ENCODE measurements at places on chromosomes 6 and 20.
A peak's percentile ranks its signal among the peaks of the same experiment; 100 is the strongest.

GRCh38 chr6:53066874-53067706, 1.9 kb downstream of the FBXO9 start:
- DNase-seq, result no peak

DNA sequence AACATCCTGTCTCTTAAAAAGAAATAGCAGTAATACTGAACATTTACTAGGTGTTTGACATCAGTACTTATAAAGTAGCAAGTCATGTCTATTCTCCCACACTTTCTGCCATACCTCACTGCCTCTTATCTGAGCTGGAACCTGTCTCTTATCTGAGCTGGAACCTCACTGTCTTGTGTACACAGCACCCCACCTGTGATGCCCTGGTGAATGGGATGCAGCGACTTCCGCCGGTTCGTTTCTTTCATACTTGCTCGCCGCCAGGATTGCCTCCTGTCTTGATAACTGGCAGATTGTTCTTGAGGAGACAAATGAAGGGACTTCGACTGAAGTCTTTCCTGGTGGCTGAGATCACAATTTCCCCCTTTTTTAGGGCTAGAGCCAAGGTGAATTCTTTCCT, 2.9 kb downstream of the DSN1 start:
- DNase-seq, result no peak

DNA sequence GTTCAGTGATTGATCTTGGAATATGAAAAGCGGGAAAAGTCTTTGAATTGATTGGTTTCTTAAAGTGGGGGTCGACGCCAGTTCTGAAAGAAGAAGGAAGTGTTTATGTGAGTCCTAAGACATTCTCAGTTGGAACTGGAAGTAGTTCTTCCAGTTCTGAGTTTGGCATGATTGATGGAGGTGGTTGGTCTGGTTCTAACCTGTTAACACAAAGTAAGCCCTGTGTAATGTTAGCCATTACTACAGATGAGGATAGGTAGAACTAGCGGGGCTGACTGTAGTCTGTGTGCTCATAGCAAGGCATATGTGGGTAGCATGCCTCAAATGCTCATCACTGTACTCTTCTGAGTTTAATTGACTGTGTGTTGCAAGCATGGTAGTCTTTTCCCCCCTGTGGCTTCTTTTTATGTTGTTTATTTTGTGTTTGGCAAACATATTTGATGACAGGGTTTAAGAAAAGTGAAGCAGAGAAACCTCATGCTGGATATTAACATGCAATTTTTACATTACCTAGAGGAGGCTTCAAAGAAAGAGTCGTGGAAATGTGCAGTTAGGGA, 24.9 kb downstream of the CITED2 start:
- DNase-seq, result no peak

DNA sequence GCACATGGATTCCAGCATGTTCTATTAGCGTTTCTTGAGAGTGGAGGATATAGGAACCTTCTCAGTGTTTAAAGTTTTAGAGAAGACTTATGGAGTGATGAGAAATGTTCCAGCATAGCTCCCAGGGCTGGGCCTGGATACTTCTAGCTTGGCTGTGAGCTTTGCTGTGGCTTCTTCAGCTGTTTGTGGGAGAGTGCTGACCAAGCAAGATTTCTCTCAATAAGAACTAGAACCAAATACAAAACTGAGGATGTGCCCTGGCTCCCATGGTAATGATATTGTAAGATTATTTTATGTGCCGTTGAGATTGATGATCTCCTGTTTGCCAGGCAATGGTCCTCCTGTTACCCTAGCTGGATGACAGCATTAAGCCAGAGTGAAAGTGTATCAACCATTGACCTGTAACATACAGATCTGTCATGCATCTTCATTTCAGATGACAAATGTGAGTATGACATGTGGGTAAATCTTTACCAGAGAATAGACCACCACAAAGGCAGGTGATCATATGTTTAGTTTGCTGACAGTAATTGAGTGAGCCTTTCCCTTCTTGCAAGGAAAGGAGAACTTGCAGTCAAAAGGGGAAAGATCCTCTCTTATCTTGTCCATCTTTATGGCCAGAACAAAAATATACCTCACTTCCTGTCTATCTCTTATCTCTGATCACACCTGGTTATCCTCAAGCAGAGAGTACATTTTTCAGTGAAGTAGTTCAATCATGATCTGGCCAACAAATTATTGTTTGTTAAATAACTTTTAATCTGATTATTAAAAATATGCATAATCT, 180.1 kb downstream of the SLC24A3 start:
- DNase-seq, result no peak

DNA sequence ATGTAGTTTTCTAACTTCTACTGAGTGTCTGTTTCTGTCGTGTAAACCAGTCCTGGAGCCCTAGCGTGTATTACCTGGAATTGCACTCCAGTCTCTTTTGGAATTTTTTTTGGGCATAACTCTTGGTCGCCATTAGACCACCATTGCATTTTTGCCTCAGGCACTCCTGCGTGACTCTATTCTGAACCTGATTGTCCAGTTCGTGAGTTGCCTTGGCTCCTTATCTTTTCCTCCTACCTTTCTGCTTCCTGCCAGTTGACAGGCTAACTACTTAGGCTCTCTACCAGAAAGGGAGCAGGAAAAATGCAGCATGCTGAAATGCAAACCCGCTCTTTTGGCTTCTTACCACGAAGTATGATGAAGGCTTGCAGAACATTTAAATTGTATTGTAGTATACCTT, 490.9 kb upstream of the SOX4 start:
- peak; percentile 9 for DNase-seq

DNA sequence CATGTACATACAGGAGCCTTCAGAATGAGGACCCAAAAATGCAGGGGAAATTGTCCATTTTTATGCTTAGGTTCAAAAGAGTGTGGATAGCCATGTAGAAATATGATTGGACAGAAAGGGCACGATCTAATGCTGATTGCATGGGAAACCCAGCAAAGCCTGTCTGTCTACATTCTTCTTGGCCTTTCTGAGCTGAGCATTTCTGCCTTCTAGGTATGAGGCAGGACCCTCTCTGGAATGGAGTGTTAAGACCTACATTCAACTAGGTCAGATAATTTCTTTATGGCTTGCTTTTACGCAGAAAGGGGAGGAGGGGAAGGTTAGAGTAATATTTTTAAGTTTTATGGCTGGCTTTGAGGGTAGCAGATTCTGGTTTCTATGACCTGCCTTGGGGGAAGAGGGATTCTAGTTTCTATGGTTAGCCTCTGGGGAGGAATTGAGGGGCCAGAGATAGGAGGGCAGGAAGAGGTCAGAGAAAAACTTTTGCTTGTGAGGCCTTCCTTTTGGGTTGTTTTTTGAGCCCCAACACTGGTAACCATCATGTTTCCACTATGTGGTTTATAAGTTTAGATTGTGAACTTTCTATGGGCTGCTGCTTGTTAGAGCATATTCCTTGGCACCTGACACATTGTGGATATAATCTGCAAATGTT, 63.5 kb downstream of the LYRM2 start:
- peak; percentile 39 for DNase-seq

GRCh38 chr6:52063584-52064344, 23.6 kb downstream of the PKHD1 start:
- DNase-seq, result peak; percentile 47

GRCh38 chr6:139754898-139755775, 380.7 kb upstream of the CITED2 start:
- DNase-seq, result no peak

Data from T47D (cell line).